ENCODE measurements at places on chromosomes 11 and 22.

- peak; percentile 52 for DNase-seq
These were observed 57.7 kb downstream of the TEAD1 start for GRCh38 chr11:12731841-12732336.

GRCh38 chr22:30212363-30212995, 34.1 kb downstream of the LIF start:
- DNase-seq = peak; percentile 76

DNA sequence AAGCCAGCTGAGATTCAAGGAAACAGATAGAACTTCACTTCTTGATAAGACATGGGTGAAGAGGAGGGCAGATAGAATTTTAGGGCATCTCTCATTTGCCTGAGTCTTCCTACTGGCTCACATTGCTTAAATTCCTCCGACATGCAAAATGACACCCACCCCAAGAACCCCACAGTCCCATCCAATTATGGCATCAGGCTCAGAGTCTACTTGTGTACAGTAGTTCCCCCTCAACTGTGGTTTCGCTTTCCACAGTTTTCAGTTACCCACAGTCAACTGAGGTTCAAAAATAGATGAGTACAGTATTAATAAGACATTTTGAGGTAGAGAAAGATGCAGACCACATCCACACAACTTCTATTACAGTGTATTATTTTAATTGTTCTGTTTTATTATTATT, 99.8 kb downstream of the TTC17 start:
- DNase-seq = no peak

DNA sequence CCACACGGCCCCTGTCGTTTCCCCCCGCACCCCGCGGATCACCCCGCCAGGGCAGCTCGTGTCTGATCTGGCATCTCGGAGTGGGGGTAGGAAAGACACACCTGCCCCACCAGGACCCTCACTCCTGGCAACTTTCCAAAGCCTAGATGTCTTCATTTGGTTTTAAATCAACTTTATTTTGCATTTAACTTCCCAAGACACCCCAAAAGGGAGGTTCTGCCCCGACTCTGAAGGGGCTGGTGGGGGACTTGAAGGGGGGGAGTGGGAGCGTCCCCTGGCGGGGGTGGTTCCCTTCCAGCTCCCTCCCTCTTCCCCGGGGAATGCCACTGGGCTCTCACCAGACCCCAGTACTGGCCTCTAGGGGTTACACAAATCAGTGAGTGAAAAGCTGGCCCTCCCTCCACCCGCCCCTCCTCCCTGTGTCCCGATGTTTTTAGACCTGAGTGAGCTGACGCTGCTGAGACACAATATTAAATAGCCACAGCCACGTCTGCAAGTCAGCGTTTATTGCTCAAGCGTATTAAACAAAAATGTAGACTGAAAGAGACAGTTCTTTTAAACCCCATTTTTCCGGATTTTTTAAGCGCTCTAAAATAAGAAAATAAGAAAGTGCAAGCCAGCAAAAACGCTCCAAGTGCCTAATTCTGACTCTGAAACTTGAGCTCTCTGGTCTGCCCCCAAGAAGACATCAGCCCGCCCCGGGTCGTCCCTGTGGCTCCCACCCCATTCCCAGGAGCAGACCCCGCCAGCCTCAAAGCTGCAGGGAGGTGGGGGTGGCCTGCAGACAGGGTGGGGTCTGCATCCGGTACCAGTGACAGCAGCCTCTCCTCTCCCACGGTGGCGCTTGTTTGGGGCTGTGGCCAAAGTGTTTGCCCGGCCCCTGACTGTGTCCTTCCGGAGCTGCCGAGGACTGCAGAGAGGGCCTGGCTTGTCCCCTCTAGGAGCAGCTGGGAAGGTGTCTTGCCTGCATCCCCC, 1.1 kb upstream of the TTLL8 start:
- DNase-seq = peak; percentile 39

- no peak for DNase-seq
These were observed 43.1 kb downstream of the CHST1 start for GRCh38 chr11:45622283-45622682.

DNA sequence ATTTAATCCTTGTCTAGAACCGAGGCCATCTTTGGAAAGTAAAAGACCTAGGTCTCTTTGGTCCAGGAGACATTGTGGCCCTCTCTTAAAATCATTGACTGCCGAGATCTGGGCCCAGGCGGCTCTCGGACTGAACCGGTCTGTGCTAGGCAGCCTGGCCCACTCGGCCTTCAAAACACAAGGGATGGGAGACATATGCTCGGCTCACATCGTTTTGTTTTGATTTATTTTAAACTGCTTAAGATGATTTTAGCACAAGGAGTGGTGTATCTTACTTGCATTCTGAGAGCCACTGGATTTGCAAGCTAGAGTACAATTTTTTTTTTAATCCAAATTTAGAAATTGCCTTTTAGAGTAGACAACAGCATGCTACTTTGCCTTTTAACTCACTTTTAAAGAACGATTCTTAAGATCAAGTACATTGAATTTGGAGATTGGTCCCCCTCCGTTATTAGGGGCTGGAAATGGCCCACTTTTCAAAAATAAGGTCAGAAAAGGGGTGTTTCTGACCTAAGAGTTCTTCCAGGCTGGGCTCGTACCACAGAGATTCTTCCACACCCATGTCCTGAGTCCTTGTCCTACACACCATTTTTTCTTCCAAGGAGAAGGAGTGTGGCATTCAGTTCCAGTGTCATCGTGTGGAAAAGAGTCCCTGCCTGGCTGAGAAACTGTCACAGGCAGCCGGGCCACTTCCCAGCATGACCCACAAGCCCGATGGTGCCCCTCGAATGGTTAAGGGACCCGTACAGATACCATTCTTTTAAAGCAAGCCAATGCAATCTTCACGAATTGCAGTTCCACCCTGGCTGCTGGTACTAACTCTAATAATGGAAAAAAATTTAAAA, 80.5 kb upstream of the WNT7B start:
- DNase-seq = no peak

DNA sequence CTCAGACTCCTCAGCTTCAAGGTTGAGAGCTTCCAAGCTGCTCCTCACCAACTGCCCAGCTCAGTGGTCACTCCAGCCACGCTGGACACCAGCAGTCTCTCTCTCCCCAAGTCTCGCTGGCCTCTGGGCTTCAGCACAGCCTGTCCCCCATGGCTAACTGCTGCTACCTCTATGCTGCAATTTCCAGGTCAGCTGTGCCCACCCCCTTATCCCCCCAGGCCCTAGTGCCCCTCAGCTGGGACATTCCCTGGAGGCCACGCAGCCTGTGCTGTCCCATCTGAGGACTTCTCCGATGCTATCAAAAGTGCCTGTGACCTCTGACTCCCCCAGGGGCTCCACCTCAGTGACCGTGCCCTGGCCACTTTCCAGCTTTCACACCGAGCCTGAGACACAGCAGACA, 37.5 kb upstream of the PHF21B start:
- no peak for DNase-seq

DNA sequence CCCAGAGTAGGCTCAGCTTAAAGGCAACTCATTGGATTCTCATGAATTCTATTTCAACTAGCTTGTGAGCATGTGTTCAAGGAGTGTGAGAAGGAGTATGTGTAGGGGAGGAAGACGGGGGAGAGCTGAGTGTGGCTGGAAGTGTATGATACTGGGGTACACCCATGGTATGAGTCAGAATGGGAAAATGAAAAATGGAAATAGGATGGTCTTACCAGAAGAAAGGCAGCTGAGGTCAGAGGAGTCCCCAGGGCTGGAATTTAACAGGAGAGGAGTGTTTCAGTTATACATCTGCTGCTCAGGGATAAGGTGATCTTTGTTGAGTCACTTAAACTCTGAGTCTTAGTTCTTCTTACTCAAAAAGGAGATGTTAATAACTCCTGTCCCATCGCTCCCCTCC, 6.7 kb upstream of the ADAMTS15 start:
- no peak for DNase-seq

DNA sequence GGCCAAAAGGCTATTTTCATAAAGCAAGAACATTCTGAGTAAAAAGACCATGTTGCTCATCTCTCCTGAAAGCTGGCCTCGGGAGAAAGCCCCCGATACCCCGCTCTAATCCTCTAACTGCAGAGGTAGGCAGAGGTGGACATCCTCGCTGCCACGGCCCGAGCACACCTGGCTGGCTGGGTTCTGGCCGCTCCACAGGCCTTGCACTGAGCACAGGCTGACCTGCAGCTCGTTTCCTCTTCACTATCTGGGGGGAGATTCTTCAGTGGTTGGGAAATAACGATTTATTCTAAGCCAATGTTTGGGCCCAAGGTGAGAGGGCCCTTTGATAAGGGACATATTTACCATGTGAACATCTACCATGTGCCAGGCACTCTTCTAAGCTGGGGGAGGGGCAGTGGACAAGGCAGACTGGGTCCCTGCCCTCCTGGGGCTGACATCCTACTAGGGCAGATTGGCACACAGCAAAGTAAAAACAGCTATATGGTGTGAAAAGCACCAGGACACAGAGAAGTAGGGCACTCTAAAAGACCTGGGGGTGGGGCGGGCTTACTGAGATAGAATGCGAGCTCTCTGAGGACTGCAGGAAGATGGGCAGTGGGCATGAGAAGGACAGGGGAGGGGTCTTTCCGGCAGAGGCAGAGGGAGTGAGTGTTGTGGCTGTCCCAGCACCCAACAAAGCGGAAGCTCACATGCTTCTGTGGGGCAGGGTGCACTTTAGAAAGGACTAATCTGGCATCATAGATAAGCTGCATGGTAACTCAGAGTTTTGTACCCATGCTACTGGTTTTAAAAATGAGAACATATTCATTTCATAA, 65.5 kb upstream of the ARFGAP3 start:
- no peak for DNase-seq

- DNase-seq = no peak
These were observed 8.0 kb upstream of the MS4A10 start for GRCh38 chr11:60777106-60777505.

DNA sequence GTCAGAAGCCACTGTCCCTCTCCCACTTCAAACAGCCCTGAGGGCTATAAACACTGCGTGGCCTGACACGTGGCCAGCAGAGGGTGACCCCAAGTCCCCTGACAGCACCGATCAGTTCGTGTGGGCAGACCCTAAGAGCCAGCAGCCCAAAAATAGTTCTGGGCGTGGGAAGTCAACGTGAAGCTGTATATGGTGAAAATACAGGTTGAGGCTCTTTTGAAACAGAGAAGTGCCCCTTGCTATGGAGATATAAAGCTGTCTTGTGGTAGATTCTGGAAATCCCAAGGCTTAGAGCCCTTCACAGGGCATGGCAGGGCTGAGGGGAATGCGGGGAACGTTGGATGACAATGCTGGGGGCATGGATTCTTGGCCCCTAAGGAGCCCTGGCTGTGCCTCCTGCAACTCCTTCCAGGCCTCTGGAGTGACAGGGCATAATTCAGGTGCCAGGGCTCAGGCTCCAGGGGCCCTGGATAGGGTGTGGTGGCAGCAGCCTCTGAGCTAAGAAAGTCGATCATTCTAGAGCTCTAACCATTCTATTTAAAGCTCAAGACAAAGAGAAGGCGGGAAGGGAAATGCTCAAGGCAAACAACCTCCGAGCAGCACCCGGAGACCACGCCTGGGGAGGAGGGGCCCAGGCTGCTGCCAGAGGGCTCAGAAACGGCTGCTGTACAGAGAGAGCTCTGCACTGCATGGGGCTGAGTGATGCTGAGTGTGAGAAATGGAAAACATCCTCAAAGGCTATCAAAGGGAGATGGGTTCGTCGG, 60.4 kb upstream of the CD5 start:
- DNase-seq = peak; percentile 51

- peak; percentile 49 for DNase-seq
These were observed 5.5 kb upstream of the DNAL4 start for GRCh38 chr22:38799265-38800002.

GRCh38 chr22:43197271-43197941, 10.5 kb upstream of the TTLL12 start:
- peak; percentile 13 for DNase-seq

GRCh38 chr11:12094872-12095800, 15.3 kb upstream of the MICAL2 start:
- DNase-seq = no peak

DNA sequence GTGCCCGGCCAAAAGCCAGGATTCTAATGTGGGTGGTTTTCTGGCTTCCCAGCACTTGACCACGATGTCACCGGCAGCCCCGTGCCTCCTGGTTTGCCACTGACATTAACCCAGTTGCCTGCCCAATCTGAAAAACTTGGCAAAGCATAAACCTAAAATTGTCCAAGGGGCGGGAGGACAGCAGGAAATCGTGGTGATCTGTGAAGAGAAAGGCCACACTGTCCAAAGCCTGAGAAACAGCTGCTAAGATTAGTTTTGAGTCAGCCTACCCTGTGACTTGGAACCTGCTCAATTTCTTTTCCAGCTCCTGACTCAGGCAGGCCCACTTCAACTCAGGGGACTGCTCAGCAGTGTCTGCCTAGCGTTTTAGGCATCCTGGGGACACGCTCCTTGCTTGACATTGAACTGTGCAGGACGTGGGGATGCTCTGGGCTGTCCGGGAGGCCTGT, 8.2 kb upstream of the F2 start:
- DNase-seq = peak; percentile 70

DNA sequence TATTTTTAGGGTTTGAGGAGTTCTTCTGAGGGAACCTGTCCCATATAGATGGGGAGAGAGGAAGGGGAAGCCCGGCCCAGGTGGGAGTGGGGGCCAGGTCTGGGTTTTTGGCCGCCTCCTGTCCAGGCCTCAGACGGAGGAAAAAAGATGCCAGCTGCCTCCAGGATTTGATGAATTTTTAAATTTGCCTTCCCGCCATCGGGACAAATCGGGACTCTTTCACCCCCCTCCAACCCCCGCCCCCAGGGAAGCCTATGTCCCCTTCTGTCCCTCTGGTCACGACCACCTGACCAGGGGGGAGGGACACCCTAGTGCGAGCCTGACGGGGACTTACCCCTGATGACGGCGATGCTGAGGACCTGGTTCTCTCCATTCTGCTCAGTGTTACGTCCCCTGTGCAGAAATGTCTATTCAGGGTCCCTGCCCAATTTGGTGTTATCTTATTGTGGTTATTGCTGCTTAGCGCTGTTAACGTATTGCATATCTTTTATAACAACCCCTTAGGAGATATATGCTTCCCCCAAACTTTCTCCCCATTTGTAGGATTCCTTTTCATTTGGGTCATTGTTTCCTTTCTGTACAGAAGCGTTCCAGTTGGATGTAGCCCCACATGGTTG, 115.9 kb upstream of the GRK3 start:
- DNase-seq = peak; percentile 15

DNA sequence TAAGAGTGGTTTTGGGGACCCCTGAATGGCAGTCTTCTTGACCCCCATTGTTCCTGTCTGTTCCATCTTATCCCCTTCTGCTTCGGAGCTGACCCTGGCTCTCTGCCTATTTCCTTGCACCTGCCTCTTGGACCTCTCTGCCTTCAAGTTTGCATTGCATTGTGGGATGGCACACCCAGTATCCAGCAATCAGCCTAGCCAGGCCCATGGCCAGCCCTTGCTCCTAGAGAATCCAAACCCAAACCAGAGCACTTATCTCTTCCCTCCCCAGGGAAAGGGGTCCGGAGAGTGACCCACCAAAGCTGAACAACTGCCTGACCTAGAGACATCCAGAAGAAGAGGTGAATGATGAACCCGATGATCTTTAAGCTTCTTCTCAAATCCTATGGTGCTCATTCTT, 607.3 kb upstream of the CADM1 start:
- no peak for DNase-seq
